Activated CD4-positive, alpha-beta memory T cell treated with anti-CD3 and anti-CD28 coated beads for 36 hours (primary cell): ENCODE measurements at places on chromosomes 7 and 10. TPM values are rescaled to one million over a fixed set of nuclear protein-coding genes. Genes with fewer than 3 reads are reported as not detected.

DNA sequence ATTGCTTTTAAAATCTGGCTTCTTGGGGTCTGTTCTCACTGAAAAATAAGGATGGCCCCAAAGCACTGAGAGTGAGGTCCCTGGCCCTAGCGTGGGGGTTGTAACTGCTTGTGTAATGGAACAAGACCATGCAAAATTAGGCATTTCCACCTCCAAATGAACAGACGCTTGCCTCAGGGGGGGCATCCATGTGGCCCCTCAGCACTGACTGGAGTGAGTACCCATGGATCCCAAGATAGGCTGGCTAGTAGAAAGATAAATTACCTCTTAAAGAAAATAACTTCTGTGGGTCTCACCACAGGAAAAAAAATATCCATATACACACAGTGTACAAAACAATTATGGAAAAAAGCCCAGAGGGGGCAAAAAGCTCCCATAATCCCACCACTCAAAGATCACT is 15.2 kb upstream of the CPA1 start:
- H3K4me1 ChIP-seq, result peaks cover 25% of the 10 kb centered on the region
- H3K4me3 ChIP-seq, result no peak overlapping the region
- no peak for DNase-seq
- peaks cover 2% of the 10 kb centered on the region for H3K27me3 ChIP-seq
- H3K36me3 ChIP-seq, result no peaks in the 10 kb centered on the region

DNA sequence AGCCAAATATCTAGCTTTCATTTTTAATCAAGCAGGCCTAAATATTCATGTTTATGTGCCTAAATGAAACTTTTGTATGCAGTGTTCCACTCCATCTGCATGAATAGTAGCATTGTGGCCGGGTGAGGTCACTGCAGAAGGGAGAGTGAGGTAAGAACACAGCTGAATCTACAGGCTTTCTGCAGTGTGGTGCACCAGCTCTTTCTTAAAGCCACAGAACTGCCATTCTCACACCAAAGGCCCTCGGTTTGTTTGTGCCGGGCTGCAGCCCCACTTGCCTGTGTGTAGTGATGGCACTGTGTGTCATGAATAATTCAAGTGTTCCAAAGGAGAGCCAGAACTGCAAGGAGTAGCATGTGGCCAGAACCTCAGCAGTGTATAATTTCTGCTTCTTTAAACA is 204.1 kb downstream of the TRIL start:
- H3K36me3 ChIP-seq, result no peaks in the 10 kb centered on the region
- H3K4me1 ChIP-seq, result no peaks in the 10 kb centered on the region
- H3K27me3 ChIP-seq, result no peaks in the 10 kb centered on the region
- H3K4me3 ChIP-seq, result no peak overlapping the region
- no peak overlapping the region for H3K27ac ChIP-seq

GRCh38 chr7:135712796-135713195 is 15.2 kb downstream of the SLC13A4 start:
- no peaks in the 10 kb centered on the region for H3K27me3 ChIP-seq
- no peak overlapping the region for H3K4me3 ChIP-seq
- H3K36me3 ChIP-seq, result no peaks in the 10 kb centered on the region
- DNase-seq, result no peak

- DNase-seq, result no peak
- no peak overlapping the region for H3K27ac ChIP-seq
- H3K4me3 ChIP-seq, result no peak overlapping the region
- no peaks in the 10 kb centered on the region for H3K4me1 ChIP-seq
- H3K36me3 ChIP-seq, result no peaks in the 10 kb centered on the region
Measured at GRCh38 chr7:50022991-50023390, 70.1 kb downstream of the ZPBP start.

DNA sequence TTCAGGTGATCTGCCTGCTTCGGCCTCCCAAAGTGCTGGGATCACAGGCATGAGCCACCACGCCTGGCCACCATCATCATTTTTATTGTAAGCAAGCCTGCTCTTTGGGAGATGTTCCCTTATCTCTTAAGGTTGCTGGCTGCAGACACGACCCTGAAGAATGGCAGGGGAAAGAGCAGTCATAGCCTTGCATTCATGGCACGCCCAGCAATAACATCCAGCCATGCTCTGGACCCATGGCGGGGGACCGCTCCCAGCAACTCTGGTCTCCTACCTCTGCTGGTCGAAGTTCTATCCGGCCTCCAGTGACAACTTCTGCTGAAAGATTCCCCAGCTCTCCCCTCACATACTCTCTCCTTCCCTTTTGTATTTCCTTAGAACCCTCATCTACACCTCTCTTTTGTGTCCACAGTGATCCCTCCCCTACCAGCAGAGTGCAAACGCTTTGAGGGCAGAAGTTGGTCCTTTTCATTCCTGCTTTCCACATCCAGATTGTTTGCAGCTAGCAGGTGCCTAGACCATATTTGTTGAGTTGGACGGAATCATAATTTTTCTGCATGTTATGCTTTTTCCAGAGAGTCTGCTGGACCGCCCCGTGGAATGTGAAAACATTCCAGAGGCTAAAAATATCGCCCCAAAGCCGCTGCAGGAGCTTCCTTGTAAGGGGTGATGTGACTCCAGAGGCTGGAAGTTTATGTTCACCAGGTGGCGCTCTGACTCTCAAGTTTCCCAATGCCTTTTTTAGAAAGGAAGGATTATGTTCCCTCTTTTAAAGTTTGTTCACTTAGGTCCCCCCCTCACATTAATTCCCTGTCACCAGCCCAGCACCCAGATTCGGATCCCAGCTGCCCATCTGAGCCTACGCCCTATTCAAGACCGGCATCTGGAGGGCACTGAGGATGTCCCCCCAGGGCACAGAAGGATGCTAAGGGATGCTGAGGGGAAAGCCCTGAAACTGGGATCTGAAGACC is 4.3 kb upstream of the MARVELD1 start:
- H3K36me3 ChIP-seq, result no peaks in the 10 kb centered on the region
- peak; percentile 58 for DNase-seq

- no peaks in the 10 kb centered on the region for H3K4me1 ChIP-seq
- no peak for DNase-seq
- no peak overlapping the region for H3K4me3 ChIP-seq
- H3K27me3 ChIP-seq, result no peaks in the 10 kb centered on the region
- no peaks in the 10 kb centered on the region for H3K36me3 ChIP-seq
Measured at GRCh38 chr7:118352867-118353453, 128.5 kb downstream of the ANKRD7 start.

- no peaks in the 10 kb centered on the region for H3K4me1 ChIP-seq
- no peaks in the 10 kb centered on the region for H3K36me3 ChIP-seq
- DNase-seq, result no peak
- H3K4me3 ChIP-seq, result no peak overlapping the region
- peaks cover 6% of the 10 kb centered on the region for H3K27me3 ChIP-seq
- no peak overlapping the region for H3K27ac ChIP-seq
Measured at GRCh38 chr7:112501801-112502503, 21.2 kb downstream of the LSMEM1 start.

GRCh38 chr10:63324495-63324854 is 141.3 kb downstream of the JMJD1C start:
- no peak overlapping the region for H3K4me3 ChIP-seq
- H3K4me1 ChIP-seq, result peaks cover 1% of the 10 kb centered on the region
- no peak for DNase-seq
- no peak overlapping the region for H3K27ac ChIP-seq
- no peaks in the 10 kb centered on the region for H3K27me3 ChIP-seq

DNA sequence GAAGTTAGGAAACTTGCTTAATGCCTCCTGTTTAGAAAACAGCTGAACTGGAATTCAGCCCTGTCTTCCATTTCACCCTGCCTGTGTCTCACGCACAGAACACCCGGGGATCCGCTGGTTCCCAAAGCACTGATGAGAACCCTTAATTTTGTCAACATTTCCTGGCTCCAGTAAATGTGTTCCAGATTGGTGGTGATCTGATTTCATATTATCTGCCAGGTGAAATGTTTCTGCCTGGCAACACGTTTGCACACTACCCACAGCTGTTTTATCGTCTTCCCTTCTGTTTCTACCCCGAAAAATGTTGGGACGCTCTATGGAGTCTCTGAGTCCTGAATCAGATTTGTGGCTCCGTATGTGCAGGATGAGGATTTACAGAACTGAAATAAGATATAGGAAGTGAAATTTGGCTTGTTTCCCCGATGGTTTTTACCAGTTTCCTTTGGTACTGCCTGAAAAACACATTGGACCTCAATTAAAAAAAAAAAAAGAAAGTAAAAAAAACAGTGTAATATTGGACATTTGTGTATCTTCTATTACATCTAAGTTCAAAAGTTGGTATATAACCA is 29.0 kb downstream of the MRC1 start:
- H3K36me3 ChIP-seq, result no peaks in the 10 kb centered on the region
- peaks cover 3% of the 10 kb centered on the region for H3K27me3 ChIP-seq
- H3K27ac ChIP-seq, result no peak overlapping the region
- no peak overlapping the region for H3K4me3 ChIP-seq

DNA sequence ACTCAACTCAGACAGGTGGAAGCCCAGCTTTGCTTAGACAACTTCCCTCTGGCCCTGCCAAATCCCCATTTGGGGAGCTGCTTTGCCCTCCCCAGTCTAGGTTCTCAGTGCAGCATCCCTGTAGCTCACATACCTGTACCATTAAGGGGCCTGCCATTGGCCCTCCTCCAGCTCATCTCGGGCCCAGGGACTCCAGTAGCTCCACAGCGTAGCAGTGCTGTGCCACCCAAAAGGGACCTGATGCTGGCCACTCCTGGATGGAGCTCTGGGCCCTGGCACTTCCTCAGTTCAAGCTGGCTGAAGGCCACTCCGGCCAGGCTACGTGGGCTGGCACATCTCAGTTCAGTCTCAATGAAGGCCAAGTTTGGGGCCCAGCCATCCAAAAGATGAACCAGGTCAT is 7.4 kb downstream of the LRIT1 start:
- H3K36me3 ChIP-seq, result no peaks in the 10 kb centered on the region
- H3K4me3 ChIP-seq, result no peak overlapping the region
- H3K27me3 ChIP-seq, result peaks cover 11% of the 10 kb centered on the region
- DNase-seq, result no peak

DNA sequence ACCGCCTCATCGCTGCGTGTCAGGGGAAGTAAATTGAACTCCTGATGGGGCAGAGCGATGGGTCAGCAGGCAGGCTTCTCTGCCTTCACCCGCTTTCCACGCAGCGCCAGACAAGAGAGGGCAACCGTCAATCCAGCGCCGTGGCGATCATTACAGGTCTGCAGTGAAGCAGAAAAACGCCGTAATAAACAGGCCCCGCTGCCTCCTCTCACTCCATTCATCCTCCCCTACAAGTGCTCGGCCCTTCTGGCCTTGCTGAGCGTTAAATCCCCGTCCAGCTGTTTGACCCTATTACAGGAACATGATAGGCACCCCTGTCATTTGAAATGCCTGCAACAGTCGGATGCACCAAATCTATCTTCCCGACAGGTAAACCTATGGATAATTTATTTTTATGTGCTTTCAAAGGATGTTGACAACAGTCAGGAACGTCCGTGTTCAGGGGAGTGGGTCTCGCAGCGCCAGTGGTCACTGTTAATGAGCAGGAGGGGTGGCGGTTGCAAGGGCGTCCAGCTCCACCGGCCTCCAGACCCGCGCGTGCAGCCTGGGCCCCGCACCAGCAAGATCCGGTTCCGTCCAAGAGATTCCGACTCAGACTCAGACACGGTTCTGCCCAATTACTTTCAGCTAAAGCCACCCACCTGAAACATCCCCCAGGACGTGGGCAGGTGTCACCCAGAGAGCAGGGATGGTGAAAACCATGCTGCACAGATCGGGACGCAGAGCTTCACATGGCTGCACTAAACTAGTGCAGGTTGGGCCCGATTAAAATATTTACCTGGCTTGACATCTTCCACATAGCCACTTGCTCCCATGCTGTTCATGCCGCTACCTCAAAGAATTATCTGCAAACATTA is 508.0 kb upstream of the MGMT start:
- no peaks in the 10 kb centered on the region for H3K27me3 ChIP-seq
- no peak overlapping the region for H3K4me3 ChIP-seq
- DNase-seq, result no peak
- H3K4me1 ChIP-seq, result no peaks in the 10 kb centered on the region
- no peak overlapping the region for H3K27ac ChIP-seq

DNA sequence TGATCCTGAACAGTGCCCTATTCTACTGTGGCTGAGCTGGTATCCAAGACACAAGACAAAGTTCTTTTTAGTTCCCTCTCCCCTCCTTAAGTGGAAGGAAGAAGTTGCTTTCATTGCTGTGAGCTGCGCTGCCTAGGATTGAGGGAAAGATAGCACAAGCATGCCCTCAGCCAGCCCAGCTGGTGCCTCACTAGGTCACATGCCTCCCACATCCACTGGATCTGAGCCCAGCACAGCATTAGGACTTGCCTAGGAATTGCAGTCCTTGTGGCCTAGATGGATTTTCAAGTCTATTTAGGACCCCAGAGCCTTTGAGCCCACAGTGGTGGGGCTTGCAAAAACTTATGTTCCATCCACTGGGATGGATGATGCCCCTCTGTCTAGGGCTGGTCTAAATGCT is 214.2 kb downstream of the ZNF248 start:
- DNase-seq, result no peak
- H3K27ac ChIP-seq, result no peak overlapping the region
- no peaks in the 10 kb centered on the region for H3K27me3 ChIP-seq
- H3K36me3 ChIP-seq, result no peaks in the 10 kb centered on the region
- no peak overlapping the region for H3K4me3 ChIP-seq
- H3K4me1 ChIP-seq, result no peaks in the 10 kb centered on the region

GRCh38 chr10:16491933-16492332 is 29.7 kb downstream of the C1QL3 start:
- H3K27ac ChIP-seq, result no peak overlapping the region
- H3K27me3 ChIP-seq, result no peaks in the 10 kb centered on the region
- no peak for DNase-seq
- no peaks in the 10 kb centered on the region for H3K4me1 ChIP-seq
- peaks cover 33% of the 10 kb centered on the region for H3K36me3 ChIP-seq
- H3K4me3 ChIP-seq, result no peak overlapping the region

- peak; percentile 20 for DNase-seq
- H3K4me3 ChIP-seq, result no peak overlapping the region
- H3K27ac ChIP-seq, result no peak overlapping the region
Measured at GRCh38 chr7:121442845-121443244, 46.7 kb upstream of the FAM3C start.

The DLX5 gene
- not detected for total RNA-seq

The TUBB8 gene
- not detected for total RNA-seq

The SLC35G1 gene
- total RNA-seq, result 3.0 TPM
